ENCODE measurements at places on chromosomes 13 and 19.

GRCh38 chr19:49812452-49812996 lies 568 bp downstream of the FUZ start:
- no peak for DNase-seq

DNA sequence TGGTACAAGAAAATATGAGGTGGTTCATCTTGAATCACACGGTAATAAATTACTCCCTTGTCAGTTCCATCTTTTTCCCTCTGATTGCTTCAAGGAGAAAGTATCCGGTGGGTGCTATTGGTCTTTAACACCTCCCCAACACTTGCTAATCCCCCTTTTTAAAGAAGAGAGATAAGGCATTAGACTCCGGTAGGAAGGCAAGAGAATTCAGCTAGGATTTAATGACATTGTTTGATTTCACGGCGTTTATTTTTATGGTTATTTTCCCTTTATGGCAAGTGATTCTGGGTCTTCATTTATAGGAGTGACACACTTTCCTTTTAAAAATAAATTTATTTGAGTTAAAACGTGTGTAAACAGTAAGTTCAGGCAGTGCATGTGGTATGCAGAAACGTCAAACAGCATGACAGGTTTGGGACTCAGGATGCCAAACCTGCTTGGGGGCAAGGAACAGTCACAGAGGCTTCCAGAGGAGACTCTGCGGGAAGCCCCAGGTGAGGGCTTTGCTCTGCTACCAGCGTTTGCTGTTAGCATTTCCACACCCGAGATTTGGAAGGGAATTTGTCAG lies 36.5 kb downstream of the TSHZ3 start:
- DNase-seq: no peak

GRCh38 chr19:41441321-41441945 lies 1.5 kb upstream of the ERICH4 start:
- DNase-seq: no peak

DNA sequence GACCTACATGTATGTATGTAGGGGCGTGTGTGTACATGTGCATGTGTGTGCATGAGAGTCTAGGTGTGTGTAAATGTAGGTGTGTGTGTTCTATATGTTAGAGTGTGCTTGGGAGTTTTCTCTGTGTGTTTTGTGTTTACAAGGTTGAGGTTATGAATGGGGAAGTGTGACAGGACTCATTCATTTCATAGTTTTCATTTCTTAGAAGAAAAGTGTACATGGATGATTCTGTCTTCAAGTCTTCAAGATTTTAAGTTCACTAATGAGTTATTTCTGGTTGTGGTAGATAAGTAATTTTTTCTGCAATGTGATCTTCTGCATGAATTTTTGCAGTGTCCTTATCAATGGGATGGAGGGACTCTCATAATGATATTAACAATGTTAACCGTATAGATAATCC lies 118.2 kb upstream of the SLC10A2 start:
- no peak for DNase-seq

All from NCI-H1417 treated with DMSO at 0.1 percent for 48 hours (cell line).